RWPE1 (cell line): ENCODE measurements at places on chromosomes 5 and 9.

DNA sequence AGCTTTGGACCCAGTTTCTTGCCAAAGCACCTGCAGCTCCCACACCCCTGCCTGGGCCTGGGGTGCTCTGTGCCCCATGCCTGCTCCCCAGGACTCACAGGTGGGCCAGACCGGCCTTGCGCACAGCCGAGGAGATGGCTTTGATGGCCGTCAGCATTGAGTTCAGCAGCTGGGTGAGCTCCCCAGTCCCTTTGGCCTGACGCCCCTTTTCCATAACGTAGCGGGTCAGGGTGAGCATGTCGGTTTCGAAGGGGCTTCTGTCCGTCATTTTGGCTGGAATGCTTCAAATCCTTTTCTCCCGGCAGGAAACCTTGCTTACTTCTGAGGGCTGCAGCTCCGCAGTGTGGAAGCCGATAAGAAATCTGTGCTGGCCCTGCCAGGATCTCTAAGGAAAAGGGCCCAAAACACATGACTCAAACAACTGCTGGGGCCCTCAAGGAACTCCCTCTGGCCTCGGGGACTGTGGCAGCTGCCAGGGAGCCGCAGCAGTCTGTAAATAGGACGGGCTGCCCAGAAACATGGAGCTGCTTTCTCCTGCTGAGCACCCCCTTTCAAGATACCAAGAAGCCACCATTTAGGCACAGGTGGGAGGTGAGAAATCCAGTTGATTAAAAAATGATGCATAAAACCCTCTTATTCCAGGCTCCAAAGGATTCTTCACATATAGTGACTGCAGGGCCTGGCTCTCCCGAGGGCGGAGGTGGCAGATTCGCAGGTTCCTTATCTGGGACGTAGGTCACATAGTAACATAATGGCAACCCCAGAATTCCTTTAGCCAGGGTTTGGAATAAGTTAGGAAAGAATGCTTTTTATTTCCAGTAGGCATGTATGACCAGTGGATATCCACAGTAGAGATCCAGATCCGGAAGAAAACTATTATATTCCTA is at the start of gene FBP2:
Gene FBP2, minus strand, starts transcription at position 366 of the 887 bp plus-strand sequence. Its CDS starts 98 bp downstream, at position 268.
- DNase-seq = no peak

- no peak for DNase-seq
Measured at GRCh38 chr5:142411656-142412425, 87.0 kb upstream of the SPRY4 start.

DNA sequence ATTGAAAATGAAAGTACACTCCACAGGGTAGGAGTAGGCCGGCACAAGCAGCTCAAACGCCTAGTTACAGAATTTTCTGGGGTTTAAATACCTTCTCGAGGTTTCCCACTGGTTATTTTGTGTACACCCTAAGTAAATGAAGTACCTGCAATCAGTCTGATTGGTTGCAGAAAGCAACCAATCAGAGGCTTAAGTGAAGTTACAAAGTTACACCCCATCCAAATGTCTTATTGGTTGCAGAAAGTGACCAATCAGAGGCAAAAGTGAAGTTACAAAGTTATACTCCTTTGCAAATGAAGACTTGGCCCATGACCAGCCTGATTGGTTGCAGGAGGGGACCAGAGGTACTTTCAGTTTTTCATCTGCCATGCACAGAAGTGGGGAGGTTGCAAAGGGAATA is 33.2 kb upstream of the ERAP2 start:
- DNase-seq = no peak

GRCh38 chr9:121268598-121268850 is 562 bp downstream of the GSN start:
- no peak for DNase-seq

DNA sequence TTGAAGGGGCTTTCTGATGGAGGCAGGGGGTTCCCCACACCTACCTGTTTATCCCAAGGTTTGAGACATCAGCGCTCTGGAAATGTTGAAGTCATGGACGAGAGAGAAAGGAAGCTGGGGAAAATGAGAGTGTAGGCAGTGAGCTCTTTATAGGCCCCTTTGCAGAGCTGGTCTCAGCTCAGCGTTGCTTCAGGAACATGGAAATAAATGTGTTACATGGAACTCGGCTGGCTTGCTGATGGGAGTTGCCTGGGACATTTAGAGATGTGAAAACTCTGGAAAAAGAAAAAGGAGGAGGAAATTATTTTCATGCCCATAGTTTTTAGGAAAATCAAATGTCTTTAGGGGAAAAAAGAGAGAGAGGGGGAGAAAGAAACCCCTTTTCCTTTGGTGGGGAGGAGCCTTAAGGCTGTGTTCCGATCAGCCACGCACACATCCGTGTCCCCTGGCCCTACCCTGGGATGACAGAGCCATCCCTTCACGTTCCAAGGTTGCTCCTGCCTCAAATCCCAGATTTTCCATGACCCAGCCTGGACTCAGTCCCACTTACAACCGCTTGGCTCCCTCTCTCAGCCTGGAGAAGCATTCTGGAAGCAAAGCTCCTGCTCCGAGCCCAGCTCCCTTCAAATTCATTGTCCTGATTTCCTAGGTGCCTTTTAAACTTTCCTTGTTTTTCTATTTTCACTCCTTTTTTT is 78.3 kb downstream of the COL27A1 start:
- no peak for DNase-seq
